ENCODE measurements at places on chromosomes 3 and 15.

GRCh38 chr15:44736181-44736765, at the start of gene TRIM69:
Gene TRIM69 (plus strand): TSS chr15:44736528. CDS start chr15:44736705, 177 bp downstream.
- DNase-seq: no peak

- DNase-seq: no peak
Observed at GRCh38 chr3:108661699-108662098, 72.2 kb downstream of the DZIP3 start.

- peak; percentile 56 for DNase-seq
Observed at GRCh38 chr15:63601704-63602185, 4.6 kb downstream of the FBXL22 start.

DNA sequence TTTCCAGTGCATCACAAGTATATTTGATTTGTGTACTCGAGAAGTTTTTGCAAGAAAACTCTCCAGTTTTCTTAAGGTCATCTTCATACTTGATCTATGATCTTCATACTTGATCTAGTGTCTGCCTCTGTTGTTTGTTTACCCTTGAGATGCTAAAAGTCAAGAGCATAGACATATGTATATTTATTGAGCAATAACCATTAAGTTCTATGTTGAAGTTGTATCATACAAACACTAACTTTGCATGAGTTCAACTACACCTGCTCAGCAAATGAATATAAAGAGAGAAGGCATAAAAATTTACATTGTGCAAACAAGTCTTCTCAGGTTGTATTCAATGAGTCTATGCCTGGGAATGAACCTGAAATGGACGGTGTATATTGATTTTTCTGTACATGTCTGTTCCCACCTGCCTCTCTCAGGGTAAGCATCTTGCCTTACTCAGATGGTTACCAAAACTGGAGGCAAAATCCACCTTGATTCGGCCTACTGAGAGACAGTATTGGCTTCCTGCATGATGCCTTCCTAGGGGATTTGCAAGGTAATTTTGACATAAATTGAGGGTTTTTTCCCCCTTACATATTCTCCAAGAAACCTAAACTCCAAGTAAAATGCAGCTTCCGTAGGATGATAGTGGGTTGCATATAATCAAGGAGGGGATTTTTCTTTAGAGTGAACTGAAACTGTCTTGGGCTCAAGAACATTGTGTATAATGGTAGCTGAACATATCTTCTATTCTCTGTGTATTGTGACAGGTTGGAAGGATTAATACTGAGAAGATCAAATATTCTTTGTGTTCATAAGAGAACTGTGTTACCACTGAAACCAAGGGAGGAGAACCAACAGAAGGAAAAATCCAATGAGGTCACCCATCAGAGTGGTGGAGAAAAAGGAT, 110.4 kb downstream of the FILIP1L start:
- DNase-seq: peak; percentile 11

GRCh38 chr3:52458031-52458760, 2.8 kb downstream of the NISCH start:
- no peak for DNase-seq

DNA sequence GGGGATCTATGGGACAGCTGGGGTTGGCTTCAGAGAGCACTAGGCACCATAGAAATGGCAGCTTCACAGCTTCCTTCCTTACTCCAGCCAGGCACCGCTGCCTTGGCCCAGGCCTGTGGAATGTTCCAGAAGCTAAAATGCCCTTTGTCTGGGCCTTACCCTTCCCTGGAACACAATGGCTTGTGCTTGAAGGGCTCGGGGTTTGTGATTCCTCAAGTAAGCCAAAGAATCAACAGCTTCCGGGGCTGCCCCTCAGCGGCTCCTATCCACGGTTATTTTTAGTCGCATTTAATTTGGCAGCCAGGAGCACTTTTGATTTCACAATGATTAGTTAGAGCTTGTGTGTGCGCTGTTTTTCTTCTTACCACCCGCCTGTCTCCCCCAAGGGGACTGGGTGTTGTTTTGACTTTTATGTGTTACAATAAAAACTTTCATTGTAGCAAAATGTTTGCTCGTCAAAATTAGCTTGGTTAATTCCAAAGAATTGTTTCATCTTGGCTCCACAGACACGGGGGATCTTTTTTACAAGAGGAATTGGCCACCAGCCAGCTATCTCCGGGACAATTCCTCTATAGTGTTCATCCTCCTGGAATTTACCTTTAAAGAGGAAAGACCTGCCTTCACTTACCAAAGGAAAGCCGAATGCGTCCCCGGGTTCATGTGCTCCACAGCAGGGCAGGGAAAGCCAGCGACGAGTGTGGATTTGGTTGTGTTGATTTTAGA, 73.8 kb downstream of the TLE3 start:
- peak; percentile 41 for DNase-seq

GRCh38 chr3:174397848-174398247, 461.3 kb upstream of the NAALADL2 start:
- DNase-seq: peak; percentile 3

GRCh38 chr15:42401544-42402454, 42.5 kb downstream of the CAPN3 start:
- peak; percentile 47 for DNase-seq

DNA sequence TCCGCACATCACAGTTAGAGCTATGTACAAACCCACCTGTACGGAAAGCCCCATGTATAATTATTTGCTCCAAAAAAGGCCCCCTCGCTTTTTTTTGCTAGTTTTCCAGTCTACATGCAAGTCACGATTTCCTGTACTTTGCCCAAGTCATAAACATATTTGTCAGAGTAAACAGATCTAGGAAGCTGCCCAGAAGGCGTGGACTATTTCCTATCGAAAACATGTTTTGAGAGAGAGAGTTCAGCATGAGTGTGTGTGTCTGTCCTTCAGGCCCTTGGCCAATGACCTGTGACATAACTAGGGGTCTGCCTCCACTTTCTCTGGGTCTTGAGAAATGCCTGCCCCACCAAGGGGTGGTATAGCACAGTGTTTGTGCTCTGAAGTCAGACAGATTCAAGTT, 72.7 kb upstream of the HACD2 start:
- DNase-seq: no peak

DNA sequence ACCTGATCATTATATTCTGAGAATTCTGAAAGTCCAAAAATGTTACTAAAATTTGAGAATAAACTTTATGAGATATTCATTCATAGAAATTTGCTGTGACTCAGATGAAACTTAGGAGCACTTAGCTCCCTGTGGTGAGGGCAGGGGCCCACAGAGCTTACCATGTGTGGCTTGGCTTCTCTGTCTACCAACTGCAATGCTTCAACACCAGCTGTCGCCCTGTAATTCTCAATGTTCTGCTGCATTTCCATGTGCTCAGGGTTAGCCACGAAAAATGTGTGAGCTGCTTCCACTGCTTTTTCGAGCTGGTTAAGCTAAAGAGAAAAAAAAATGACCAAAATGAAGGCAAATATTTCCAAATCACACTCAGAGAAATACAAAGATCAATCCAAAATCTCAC, 125.6 kb downstream of the P3H2 start:
- DNase-seq: peak; percentile 75

GRCh38 chr15:90291679-90292356, 26.3 kb downstream of the NGRN start:
- DNase-seq: peak; percentile 59

- DNase-seq: no peak
Observed at GRCh38 chr3:38088126-38089078, 48.5 kb downstream of the ACAA1 start.

GRCh38 chr3:10757021-10757820, 58.8 kb upstream of the SLC6A11 start:
- DNase-seq: no peak

DNA sequence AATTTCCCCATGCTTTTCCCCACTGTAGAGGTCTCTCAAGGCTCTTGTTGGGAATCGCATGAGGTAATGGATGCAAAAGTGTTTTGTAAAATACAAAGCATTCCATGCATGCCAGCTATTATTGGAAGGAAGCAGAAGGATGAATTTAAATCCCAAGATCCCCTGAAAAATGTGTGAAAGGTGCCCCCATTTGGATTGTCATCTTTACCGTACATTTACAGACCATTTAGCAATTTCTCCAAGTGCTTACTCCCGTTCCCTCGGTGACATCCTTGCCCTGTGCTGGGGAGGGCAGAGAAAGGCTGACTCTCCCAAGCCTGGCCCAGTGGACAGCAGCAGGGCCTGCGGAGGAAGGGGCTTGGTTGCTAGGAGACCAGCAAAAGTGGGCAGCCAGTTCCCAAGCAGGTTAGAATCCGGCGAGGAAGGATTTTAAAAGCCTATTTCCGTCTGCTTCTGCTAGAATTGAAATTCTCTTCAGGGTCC, 31.1 kb upstream of the NEO1 start:
- DNase-seq: no peak

- no peak for DNase-seq
Observed at GRCh38 chr3:150370999-150371398, 37.1 kb upstream of the TSC22D2 start.

- no peak for DNase-seq
Observed at GRCh38 chr3:3160826-3161225, 18.7 kb downstream of the CRBN start.

- no peak for DNase-seq
Observed at GRCh38 chr3:149197669-149198068, 24.0 kb downstream of the CP start.

GRCh38 chr15:25903024-25903581, 40.0 kb upstream of the ATP10A start:
- no peak for DNase-seq

- DNase-seq: no peak
Observed at GRCh38 chr3:136712941-136713340, 39.2 kb downstream of the STAG1 start.

DNA sequence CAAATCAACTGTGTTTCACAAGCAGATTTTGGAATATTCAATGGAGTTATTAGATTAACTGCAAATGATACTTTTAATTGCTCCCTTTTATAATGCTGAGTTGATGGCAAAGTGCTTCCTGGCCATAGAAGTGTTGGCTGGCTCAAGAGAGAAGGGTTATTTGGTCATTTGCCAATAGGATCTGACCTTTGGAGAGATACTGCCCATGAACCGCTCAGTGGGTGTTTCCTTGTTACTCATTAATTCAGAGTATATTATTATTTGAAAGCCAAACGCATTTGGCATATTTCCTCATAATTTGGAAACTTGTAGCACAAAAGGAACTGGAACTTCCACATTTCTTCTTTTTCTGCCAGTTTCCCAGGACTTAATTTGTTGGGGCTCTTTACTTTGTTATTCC, 234.7 kb downstream of the CDIN1 start:
- no peak for DNase-seq

- DNase-seq: no peak
Observed at GRCh38 chr3:116030131-116030850, 407.0 kb downstream of the GAP43 start.

GRCh38 chr15:65044724-65045481, at the start of gene SLC51B:
Gene SLC51B (plus strand): TSS chr15:65045387. CDS start chr15:65050005, 4,618 bp downstream.
- no peak for DNase-seq

DNA sequence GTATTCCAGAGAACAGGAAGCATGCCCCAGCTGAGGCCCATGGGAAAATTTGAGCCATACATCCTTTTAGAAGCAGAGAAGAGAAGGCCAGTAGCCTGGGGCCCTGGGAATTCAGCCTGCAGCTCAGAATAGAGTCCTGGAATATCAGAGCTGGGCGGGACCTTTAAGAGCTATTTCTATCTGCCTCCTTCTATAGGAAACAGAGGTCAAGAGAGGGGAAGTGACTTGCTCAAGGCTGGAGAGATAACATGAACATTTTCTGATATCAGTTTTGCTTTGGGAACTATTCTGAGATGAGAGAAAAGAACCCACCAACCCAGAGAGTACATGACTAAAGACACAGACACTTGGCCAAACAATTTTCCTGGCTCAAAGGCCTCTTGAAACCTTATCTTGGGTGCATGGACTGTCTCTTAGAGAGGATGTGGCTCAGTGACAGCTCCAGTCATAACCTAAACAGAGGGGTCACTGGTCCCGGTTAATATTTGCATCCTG, 26.0 kb downstream of the MASP1 start:
- no peak for DNase-seq

GRCh38 chr3:1773679-1774078, 325.0 kb upstream of the CNTN4 start:
- no peak for DNase-seq

GRCh38 chr15:100932676-100933348, 13.7 kb downstream of the LRRK1 start:
- DNase-seq: no peak

- no peak for DNase-seq
Observed at GRCh38 chr3:193016437-193016901, 98.8 kb upstream of the MB21D2 start.

GRCh38 chr3:37892927-37893600, 31.4 kb downstream of the CTDSPL start:
- no peak for DNase-seq

DNA sequence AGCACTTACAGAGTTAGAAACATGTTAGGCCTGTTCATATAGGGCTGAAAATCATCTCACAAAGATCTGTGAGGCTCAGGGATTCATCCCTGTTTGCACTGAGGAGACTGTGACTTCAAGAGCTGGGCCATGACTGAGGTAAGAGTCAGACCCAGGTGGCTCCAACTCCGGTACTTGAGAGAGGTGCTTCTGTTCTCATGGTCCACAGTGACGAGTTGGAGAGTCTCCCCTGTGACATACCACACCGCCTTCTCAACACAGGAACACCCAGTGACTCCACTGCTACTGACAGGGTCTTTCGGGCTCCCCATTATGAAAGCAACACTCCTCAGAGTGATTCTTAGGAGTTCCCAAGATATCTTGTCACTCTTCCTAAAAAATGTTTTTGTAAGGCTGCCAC, 27.4 kb downstream of the FSTL1 start:
- DNase-seq: no peak

GRCh38 chr15:35319354-35319753, 226.6 kb downstream of the DPH6 start:
- DNase-seq: no peak

- no peak for DNase-seq
Observed at GRCh38 chr3:59774000-59774399, 724.2 kb upstream of the CFAP20DC start.

DNA sequence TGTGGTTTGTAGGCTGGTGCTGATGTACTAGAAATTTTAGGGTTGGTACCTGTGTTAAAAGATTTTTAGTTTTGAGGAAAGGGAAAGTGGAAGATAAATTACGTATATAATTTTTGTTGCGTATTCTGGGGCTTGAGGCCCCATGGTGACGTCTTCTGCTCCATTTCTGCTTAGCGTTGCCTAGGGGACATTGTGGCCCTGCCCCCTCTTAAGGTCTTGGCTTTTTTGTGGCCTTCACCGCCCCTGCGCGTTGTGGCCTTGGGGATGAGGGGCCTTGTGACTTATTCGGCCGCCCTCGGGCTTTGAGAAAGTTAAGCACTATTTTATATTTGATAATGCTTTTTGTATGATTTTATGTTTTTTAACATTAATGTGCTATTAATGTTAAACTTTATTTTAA, 182.0 kb downstream of the KLF13 start:
- DNase-seq: no peak

- no peak for DNase-seq
Observed at GRCh38 chr15:43881245-43881644, 54.4 kb downstream of the WDR76 start.

All from GM12865 (cell line).